ENCODE measurements at places on chromosomes 16 and 17.
A peak's percentile ranks its signal among the peaks of the same experiment; 100 is the strongest.

DNA sequence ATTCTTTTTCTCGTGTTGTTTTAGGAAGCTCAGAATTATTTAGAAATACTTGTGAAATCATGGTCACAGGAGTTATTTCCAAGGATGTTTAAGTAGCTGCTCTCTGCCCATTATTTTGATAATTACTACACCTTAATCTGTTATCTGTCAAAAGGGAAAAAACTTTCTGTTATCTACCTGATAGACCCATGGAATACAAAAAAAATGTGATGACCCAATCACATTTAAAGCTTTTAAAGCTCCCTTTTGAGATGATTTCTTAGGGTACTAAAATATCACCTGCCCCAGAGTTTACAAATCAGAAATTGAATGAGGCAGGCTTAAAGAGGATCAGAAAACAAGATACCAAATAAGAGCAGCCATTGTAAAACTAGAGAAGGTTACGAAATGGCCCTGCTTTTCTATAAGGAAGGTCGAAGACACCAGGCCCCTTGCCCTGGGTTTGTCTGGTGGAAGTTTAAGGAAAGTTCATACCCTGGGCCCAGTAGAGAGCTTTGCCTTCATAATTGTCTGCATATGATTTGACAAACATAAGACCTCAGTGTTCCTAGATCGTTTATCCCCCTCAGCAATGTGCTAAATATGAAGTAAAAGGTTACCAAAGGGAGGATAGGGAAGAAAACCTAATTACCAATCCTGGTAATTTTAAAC is 149.9 kb upstream of the TBX2 start:
- no peak for DNase-seq

GRCh38 chr17:60601447-60602384 is 1.7 kb downstream of the PPM1D start:
- peak; percentile 79 for DNase-seq

- peak; percentile 25 for DNase-seq
These were observed at the start of gene CPNE2 for GRCh38 chr16:57091975-57092785. Gene CPNE2, plus strand, starts transcription at chr16:57092583. Its CDS starts 18,160 bp downstream, at chr16:57110743.

- no peak for DNase-seq
These were observed 168.5 kb downstream of the MSI2 start for GRCh38 chr17:57424777-57425188.

- no peak for DNase-seq
These were observed 3.5 kb downstream of the TBX2 start for GRCh38 chr17:61402978-61403800.

DNA sequence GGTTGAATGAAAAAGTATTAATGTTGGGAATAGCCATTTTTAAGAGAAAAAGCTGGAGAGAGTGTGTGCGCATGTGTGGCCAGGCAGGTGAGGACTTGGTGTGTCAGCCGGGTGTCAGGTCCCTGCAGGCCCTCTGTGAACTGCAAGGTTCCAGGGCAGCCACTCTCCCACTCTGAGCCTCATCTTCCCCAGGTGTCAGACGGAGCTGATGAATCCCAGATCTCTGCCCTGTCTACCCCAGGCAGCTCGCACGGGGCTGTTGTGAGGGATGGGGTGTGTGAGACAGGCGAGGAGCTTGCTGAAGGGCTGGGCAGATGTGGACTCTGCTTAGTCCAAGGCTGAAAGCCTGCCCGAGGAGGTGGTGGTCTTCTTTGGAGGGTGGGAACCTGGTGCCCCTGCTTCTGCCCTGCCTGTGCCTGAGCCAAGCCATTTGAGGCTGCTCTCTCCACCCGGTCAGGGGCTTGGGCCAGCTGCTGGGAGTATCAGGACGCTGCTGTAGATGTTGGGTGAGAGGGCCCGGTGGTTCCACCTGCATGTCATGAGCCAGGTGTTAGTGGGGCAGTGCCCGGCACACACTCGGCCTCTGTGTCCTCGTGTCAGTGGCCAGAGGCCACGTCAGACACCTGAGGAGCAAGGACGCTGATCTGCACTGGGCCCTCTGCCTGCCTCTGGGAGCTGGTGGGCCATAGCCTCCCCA is 122.4 kb downstream of the RAB11FIP4 start:
- no peak for DNase-seq

GRCh38 chr17:65633146-65633881 is 71.9 kb upstream of the AXIN2 start:
- no peak for DNase-seq

- no peak for DNase-seq
These were observed 18.0 kb downstream of the ALOX12B start for GRCh38 chr17:8069587-8069860.

- peak; percentile 99 for DNase-seq
These were observed 225.6 kb downstream of the MSI2 start for GRCh38 chr17:57481910-57482391.

DNA sequence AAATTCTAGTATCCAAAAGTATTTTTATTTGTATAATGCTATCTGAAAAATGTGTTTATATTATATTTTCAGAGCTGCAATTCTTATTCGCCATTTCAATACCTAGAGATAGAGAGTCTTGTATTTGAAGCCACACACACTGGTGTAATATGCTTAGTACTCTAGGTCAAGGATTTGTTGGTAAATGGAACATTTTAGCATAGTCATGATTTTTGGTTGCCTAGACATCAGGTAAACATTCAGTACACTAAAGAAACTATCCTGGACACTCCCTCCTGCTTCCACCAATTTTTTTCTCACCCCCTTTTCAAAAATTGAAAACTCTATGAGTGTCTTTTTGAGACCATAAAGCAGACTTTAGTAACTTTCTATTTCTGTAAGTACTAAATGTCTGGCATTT is 20.8 kb downstream of the ABHD15 start:
- DNase-seq: no peak

DNA sequence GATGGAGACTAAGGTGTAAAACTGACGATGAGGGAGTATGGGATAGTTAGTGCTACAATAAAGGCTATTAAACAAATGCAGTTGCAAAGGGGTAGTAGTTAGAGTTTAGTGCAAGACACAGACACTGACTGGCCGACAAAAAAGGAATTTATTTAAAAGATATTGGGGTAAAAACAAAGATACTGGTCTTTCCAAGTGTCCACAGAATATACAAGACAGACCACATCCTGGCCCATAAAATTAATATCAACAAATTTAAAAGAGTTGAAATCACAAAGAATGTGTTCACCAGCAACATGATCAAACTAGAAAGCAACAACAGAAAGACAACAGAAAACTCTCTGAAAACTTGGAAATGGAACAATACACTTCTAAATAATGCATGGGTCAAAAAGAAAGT is 54.7 kb downstream of the CFDP1 start:
- DNase-seq: no peak

- DNase-seq: no peak
These were observed 16.1 kb upstream of the NPTX1 start for GRCh38 chr17:80492343-80493136.

DNA sequence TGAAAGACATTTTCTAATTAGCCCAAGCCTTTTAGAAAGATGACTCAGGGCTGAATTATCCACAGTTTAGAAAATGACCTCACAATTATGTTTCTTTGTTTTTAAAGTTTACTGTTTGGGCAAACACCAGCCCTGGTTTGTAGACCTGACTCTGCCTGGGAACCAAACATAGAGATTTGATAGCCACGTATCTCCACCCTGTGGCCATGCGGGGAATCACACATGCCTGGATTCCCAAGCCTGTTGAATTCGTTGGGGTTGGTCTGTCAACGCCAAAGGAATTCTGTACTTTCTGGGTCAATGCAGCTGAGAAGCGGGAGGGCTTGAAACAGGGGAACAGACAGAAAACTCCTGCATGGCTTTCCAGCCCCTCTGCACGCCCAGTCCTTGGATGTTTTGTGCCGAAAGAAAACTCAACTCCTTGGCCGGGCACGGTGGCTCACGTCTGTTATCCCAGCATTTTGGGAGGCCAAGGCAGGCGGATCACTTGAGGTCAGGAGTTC is 26.9 kb downstream of the CD300A start:
- no peak for DNase-seq

DNA sequence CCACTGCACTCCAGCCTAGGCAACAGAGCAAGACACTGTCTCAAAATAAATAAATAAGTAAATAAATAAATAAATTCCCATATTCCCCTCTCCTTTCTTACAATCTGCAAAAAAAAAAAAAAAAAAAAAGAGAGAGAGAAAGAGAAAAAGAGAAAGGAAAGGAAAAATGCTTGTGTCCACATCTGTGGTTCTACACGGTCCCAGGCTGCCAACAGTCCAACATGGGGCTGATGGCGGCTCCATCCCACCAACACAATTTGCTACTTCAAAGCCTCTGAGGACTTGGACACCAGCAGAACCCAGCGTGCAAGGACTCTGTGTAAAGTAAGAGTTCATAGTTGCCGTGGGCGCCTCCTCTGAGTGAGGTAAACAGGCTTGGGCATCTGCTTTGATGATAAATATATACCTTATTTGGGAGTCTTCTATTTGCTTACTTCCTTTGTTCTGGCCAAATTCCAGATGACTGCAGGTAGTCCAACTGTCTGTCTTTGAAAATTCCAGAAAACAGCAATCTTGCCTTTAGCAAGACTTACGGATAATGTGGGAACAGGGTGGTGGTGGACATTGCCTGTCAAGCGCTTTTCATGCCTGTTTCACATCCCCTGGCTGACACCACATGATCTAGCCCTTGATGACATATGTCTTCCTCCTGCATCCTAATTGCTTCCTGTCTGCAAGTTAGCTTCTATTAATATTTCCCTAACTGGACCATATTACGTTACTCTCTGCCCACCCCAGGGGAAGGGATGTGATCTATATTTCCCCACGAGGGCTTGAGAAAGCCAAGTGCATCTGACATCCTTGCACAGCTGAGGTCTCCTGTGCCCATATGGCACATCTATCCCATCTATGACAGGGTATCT is 10.1 kb downstream of the LITAF start:
- DNase-seq: no peak

DNA sequence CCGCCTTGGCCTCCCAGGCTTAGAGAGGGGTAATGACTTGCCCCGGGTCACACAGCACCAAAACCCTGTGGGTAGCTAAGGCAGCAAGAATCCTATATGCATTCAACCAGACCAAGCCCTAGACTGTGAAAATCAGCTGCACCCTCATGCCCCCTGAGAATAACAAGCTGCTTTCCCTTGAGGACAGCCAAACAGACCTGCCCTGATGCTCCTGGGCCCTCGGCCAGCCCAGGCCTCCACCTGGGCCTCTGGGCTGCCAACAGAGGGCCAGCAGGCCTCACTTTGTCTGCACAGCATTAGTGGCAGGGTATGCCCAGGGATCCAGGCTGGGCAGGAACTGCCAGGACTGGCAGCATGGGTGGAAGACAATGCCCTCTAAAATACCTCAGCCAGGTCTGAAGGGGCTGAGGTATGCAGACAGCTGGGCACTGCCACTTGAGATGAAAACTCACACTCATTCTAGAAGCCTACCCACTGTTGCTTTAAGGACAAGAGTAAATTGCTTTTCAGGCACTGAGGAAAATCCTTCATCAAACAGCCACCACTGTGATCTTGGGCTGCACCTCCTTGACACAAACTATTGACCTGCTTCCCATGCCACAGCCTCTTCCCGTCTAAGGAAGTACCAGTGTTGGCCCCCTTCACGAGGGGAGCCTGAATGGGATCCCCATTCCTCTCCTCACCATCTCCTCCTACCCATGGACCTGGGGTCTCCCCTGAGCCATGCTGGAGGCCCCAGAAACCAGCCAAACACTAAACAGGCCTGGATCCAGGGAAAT is 8.8 kb downstream of the ST3GAL2 start:
- no peak for DNase-seq

DNA sequence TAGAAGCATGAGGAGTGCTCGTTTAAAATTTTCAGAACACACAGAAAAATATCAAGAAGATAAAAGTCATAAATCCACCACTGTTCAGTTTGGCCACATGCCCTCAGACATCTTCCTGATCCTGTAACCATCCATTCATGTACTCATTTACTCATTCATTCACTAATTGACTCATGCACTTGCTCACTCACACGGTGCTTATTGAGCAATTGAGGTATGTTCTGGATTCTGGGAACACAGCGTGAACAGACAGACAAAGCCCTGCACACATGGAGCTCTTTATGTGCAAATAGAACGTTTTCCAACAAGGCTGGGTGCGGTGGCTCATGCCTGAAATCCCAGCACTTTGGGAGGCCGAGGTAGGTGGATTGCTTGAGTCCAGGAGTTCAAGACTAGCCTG is 10.2 kb upstream of the NATD1 start:
- no peak for DNase-seq

- DNase-seq: no peak
These were observed at the start of gene B3GNT9 for GRCh38 chr16:67150833-67151396. Gene B3GNT9, minus strand, starts transcription at chr16:67150998. Its CDS starts 513 bp downstream, at chr16:67150485.

- DNase-seq: no peak
These were observed at the start of gene BTBD17 for GRCh38 chr17:74361230-74362068. Gene BTBD17, minus strand, starts transcription at chr17:74361868. Its CDS starts 49 bp downstream, at chr17:74361819.

DNA sequence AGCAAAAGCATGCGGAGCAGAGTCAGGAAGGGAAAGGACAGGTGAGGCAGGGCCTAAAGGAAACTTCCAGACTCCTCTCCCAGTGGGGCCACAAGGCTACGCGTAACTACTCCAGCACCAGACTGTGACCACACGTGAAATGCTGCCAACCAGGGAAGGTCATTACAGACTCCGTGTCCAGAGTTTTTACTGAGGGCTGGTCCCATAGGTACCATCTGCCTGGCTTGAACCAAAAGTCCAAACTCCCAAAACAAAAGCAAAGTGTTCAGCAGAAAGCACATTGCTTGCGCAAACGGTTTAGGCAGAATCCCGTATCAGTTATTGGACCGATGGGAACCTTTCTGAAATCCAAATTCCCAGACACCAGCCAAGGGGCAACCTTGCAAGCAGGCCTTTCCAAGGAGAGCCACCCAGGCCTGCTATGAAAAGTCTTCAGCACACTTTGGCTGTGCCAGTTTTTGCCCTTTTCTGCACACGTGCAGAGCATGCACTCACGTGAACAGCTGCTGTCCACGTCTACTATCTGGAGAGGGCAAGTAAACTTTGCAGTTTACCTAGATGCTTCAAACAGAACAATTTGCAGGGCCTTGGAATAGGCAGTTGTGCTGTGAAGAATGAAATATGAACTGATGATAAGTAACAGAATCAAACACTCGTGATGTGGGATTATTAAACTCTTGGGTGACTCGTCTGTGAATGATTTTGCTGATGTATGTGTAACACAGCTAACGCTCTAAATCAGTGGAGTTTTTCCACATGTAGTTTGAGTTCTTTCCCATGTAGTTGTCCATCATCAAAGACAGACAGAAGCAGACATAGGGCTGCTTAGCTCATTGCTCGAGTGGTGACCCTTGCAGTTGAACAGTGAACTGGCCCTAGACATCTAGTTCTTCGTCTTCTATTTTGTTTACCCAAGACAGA is 58.1 kb upstream of the CRISPLD2 start:
- no peak for DNase-seq

DNA sequence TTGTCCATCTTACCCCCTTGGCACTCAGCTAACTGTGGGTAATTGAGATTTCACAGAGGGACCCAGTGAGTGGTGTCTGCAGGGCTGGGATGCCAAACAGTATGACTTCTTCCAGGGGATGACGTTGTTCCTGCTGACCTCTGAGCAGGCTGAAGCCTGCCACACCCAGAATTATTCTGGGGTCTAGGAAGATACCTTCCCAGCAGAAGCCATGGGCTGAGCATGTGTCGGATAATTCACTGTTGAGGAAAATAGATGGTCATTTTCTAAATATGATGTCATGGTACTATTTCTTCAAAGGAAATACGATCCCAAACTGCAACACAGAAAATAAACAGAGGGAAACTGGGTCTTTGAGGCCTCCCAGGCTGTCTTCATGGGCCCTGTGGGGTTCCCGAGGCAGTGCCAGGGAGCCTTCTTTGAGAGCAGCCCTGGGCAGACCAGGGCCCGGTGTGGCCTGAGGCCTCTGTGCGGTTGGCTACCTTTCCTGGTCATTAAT is 17.4 kb downstream of the WNT9B start:
- no peak for DNase-seq
